ENCODE measurements at places on chromosomes 3 and 15. TPM values are rescaled to one million over a fixed set of nuclear protein-coding genes. Genes with fewer than 3 reads are reported as not detected.
A peak's percentile ranks its signal among the peaks of the same experiment; 100 is the strongest.

DNA sequence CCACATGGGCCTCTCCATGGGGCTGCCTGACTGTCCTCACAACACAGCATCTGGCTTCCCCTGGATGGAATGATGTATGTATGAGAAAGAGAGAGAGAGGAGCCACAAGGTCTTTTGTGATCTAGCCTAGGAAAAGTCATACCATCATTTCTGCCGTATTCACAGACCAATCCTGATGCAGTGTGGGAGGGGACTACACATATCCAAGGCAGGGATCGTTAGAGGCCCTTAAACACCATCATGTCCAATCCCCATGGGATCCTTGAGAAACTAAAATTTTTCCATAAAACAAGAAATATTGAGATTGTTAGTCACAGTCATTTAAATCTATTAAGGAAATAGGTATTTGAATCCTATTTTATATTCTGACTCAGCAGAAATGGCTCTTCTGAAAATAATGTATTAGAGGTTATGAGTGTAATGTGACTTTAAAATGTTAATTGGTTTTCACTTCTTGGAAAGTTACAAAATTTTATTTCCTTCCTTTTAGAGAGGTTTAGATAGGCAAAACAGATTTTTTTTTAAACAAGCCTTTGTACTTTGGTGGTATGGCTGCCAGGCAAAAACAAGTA lies 65.1 kb upstream of the TSC22D2 start:
- H3K36me3 ChIP-seq, result no peaks in the 10 kb centered on the region
- no peak overlapping the region for H3K27ac ChIP-seq
- H3K4me1 ChIP-seq, result no peaks in the 10 kb centered on the region
- DNase-seq, result no peak
- H3K27me3 ChIP-seq, result no peaks in the 10 kb centered on the region

- H3K4me1 ChIP-seq, result no peaks in the 10 kb centered on the region
- DNase-seq, result no peak
- H3K27ac ChIP-seq, result no peak overlapping the region
- no peaks in the 10 kb centered on the region for H3K27me3 ChIP-seq
- no peaks in the 10 kb centered on the region for H3K36me3 ChIP-seq
Observed at GRCh38 chr3:61439122-61439458, 122.3 kb upstream of the PTPRG start.

DNA sequence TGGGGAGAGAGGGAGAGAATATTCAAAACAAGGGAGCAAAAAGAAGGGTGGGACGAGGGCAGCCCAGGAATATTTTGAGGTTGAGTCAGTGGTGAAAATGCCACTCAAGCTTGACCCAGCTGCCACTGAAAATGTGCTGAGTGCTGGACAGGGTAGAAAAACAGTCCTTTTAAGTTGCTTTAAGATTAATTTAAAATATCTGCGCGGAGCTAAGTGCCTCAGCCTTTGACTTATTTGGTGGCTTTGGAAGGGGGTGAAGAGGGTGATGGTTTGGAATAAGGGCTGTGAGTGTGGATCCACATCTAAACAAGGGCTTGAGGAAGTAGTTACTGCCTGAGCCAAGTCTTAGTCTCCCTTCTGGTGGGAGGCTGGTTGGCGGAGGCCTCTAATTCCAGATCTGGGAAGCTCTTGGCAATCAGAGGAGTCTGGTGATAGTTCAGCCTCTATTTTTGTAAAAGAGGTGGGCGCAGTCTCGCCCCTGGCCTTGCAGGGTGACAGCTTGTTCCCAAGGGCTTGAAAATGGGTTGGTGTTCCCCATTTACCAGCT lies 280.8 kb upstream of the ROPN1 start:
- no peak overlapping the region for H3K4me3 ChIP-seq
- H3K27me3 ChIP-seq, result no peaks in the 10 kb centered on the region
- H3K36me3 ChIP-seq, result no peaks in the 10 kb centered on the region
- H3K27ac ChIP-seq, result peak overlapping the region; percentile 79

DNA sequence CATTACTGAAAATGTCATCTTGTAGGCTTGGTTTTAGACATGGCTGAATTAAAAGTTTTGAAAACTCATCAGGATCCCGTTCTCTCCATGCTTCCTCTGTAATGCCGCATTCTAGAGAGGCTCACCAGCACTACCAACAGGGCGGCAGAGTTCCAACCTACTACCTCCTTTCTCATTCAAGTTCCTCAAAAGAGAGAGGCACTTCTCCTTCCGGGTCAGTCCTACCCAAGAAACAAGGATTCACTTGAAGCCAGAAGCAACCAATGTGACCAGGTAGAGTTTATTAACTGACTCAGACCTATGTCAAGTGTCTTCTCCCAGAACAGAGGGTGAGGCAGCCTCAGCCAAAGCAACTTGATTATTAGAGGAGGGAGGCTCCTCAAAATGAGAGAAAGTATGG lies 59.8 kb upstream of the GYG1 start:
- no peaks in the 10 kb centered on the region for H3K4me1 ChIP-seq
- H3K36me3 ChIP-seq, result no peaks in the 10 kb centered on the region
- DNase-seq, result no peak
- H3K4me3 ChIP-seq, result no peak overlapping the region
- no peak overlapping the region for H3K27ac ChIP-seq

DNA sequence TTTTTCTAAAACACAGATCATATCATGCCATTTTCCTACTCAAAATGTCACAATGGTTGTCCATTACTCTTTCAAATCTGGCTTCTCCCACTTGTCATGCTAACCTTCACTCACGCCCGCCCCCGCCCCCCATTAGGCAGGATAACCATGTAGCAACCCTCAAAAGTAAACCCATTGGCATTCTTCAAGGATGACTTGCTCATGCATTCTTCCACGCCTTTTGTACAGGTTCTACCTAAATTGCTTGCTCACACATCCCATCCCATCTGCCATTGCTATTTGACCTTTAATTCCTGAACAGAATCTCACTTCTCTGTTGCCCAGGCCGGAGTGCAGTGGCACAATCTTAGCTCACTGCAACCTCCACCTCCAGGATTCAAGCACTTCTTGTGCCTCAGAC lies 389.3 kb downstream of the MCTP2 start:
- no peaks in the 10 kb centered on the region for H3K36me3 ChIP-seq
- H3K4me3 ChIP-seq, result no peak overlapping the region
- no peak overlapping the region for H3K27ac ChIP-seq
- no peak for DNase-seq
- no peaks in the 10 kb centered on the region for H3K4me1 ChIP-seq
- H3K27me3 ChIP-seq, result no peaks in the 10 kb centered on the region

Gene PLSCR5
- total RNA-seq, result not detected

Gene CELSR3
- total RNA-seq, result 1.3 TPM

Gene GOLGA6L7
- total RNA-seq, result not detected

Gene GOLGA6L10
- total RNA-seq, result under 0.01 TPM

Gene ATP13A4
- total RNA-seq, result 5.9 TPM
